ENCODE measurements at places on chromosomes 3 and 15.

GRCh38 chr3:10300087-10300486 lies 7.3 kb upstream of the GHRL start:
- no peak for DNase-seq

DNA sequence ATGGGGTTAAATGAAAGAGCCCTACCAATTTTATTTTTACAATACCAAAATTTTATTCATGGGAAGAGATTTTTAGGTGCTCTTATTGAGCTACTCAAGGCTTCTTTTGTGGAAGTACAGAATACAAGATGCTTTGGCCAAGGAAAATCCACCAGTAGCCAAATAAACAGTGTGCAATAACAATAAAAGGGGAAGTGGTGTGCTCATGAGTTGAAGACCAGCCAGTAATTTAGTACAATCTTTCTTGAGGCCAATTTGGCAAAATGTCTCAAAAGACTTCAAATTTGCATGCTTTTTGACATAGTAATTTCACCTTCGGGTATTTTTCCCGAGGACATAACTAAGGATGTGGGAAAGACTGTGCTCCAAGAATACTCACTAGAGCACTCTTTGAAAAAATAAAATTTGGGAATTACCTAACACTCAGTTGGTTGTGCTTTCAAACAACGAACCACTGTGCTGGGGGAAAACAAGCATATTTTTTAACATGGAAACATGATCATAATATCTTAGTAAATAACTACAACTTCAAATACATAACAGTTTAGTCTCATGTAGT lies 294.0 kb downstream of the DIPK2A start:
- no peak for DNase-seq

- no peak for DNase-seq
Observed at GRCh38 chr3:188052169-188053035, 101.6 kb upstream of the LPP start.

GRCh38 chr15:25739687-25740121 lies 123.4 kb downstream of the ATP10A start:
- DNase-seq, result no peak

GRCh38 chr3:96731031-96731430 lies 83.4 kb upstream of the EPHA6 start:
- DNase-seq, result no peak

DNA sequence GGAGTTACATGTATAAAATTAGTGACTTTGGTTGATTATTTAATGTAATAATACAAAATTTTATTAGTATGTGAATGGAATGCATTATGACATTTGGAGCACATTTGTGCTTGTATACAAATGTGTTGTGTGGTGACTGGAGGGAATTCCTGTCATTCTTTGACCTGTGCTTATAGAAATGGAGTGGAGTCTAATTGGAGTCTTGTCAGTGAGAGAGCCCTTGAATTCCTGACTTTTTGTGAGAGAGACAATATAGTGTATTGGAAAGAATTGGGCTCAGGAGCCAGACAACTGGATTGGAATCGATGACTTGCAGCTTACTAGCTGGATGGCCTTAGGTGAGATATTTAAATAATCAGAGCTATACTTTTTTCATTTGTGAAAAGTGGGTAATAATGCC lies 9.4 kb downstream of the TCF12 start:
- no peak for DNase-seq

GRCh38 chr3:127083778-127084397 lies 101.0 kb downstream of the PLXNA1 start:
- DNase-seq, result no peak

DNA sequence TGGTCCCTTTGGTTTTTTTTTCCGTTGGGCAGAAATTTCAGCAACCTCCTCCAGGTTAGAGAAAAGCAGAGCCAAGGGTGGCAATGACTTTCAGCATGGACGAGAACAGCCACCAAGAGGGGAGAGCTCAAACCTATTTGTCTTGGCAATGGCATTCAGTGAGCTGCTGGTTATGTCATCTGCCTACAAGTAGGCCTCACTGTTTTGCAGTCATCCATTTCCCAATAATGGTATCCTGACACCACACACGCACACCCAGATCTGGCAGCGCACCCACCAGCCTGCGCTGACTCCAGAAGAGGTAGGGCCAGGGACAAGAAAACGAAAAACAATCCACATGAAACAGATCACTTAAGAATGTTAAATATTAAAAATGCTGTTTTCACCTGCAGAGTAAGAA lies 92.3 kb downstream of the MAGI1 start:
- no peak for DNase-seq

- DNase-seq, result no peak
Observed at GRCh38 chr3:55802816-55803215, 315.7 kb upstream of the WNT5A start.

DNA sequence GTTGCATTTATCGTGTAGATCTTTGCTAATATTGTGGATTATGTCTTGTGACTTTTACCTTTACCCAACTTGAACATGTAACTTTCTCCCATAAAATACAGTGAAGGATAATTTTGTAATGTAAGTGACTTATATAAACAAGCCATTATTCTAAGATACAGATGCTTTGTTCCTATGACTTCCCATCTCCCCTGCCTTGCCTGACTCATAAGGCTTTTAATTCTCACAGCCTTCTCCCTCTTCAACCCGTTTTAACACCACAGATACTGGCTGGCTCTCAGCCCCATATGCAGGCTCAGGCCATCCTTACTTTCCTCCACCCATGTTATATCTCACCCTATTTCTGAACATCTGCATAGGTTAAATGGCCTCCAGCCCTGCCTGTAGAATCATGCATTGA lies 4.1 kb downstream of the CCNDBP1 start:
- DNase-seq, result no peak

GRCh38 chr15:40749151-40749630 lies 5.9 kb downstream of the RMDN3 start:
- DNase-seq, result no peak

- DNase-seq, result no peak
Observed at GRCh38 chr15:71600237-71600636, 210.1 kb upstream of the NR2E3 start.

GRCh38 chr15:64921711-64922110 lies 10.0 kb downstream of the ANKDD1A start:
- DNase-seq, result no peak

DNA sequence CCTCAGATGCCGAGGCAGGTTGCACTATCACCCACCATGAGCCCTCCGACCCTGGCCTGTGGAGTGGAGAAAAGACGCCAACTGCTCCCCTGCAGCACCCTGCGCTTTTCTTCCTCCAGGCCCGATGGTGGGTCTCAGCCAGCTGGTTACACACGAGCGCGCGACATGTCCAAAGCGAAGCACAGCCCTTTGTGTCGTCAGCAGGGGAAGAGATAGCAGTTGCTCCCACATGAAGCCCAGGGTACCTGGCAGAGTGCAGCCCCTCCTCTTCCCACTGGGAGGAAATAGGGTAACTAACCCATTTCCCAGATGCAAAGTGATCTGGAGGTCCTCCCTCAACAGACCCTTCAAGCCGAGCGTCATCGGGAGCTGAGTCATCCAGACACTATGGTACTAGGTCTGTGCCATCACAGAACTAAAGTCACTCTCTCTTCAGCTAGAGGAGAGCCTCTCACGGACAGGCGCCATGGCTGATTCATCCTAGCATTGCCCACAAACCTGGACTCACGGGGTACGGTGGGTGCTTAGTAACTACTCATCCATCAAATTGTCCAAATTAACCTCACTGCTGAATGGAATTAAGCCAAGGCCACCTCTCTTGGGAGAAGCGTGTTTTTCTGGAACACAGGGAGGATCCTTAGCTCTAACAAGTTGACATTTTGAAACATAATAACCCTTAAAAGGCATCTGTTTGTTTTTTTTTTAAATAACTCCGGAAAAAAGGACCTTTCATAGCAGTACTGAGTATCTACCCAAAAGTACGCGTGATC lies 45.2 kb upstream of the BDH1 start:
- peak; percentile 11 for DNase-seq

- no peak for DNase-seq
Observed at GRCh38 chr3:25973122-25973521, 183.2 kb downstream of the OXSM start.
